ENCODE measurements at places on chromosomes 7 and 10.
A peak's percentile ranks its signal among the peaks of the same experiment; 100 is the strongest.

GRCh38 chr10:110353244-110354119 is 48.8 kb upstream of the SMNDC1 start:
- DNase-seq, result peak; percentile 52

GRCh38 chr10:100965820-100966219 is 3.5 kb upstream of the SEMA4G start:
- DNase-seq, result no peak

GRCh38 chr7:116310141-116310540 is 99.8 kb downstream of the TES start:
- DNase-seq, result no peak

DNA sequence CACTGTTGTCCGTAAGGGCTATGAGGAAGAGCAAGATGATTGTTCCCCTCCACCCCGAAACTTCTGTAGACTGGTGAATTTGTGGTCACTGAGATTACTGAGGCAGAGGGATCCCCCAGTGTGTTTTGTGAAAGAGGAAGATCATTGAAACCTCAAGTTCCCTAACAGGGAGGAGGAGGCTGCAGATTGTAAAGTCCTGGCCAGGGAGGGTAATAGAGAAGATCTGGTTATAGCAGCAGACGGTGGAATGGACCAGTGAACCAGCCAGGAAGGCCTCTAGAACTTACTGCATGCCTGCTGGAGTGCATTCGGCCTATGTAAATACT is 31.1 kb downstream of the LMTK2 start:
- no peak for DNase-seq

- DNase-seq, result no peak
Observed at GRCh38 chr10:102280397-102281101, 35.2 kb downstream of the GBF1 start.

DNA sequence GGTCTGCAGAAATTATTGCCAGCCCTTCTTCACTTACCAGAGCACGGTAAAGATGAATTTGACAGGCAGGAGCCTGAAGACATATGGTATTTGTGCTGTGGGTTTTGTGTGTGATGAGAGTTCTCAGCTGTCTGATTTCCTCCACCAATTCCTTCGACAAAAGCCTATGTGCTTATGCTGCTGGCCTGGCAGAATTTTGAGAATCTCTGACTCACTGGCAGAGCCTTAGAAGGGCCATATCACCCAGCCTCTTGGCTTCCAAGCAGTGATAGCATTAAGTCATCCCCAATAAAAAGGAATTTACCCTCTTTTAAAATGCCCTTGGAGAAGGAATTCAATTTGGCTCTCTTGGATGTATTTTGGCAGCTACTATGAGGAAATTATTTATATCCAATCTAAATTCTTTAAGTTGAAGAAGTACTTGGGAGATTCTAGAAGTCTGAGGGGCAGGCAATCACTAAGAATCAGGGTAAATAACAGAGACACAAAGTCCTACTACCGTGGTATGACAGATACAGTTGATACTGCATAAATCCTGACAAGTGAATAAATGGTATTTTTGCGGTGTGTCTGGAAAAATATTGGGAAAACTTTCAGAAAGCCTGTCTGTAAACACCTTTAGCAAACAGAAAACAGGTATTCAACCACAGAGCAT is 68.6 kb upstream of the EFCAB10 start:
- DNase-seq, result no peak

- no peak for DNase-seq
Observed at GRCh38 chr10:86255405-86256251, 111.0 kb downstream of the GRID1 start.

DNA sequence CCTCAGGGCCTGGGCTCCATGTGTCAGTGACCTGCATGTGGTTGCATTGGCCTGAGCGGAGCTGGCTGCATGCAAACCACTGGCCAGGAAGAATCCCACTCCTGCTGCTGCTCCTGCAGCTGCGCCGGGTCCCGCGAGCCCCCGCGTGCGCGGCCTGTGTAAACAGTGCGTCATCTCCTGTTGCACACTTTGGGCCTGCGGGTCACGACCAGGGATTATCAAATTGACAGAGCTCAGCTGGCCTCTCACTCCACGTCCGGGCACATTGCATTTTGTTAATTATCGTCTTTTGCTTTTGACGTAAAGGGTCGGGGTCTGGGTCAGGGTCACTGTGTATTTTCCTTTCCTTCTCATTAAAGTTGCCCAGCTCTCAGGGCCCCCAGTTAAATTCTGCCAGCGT is 132.6 kb downstream of the RGS10 start:
- no peak for DNase-seq

DNA sequence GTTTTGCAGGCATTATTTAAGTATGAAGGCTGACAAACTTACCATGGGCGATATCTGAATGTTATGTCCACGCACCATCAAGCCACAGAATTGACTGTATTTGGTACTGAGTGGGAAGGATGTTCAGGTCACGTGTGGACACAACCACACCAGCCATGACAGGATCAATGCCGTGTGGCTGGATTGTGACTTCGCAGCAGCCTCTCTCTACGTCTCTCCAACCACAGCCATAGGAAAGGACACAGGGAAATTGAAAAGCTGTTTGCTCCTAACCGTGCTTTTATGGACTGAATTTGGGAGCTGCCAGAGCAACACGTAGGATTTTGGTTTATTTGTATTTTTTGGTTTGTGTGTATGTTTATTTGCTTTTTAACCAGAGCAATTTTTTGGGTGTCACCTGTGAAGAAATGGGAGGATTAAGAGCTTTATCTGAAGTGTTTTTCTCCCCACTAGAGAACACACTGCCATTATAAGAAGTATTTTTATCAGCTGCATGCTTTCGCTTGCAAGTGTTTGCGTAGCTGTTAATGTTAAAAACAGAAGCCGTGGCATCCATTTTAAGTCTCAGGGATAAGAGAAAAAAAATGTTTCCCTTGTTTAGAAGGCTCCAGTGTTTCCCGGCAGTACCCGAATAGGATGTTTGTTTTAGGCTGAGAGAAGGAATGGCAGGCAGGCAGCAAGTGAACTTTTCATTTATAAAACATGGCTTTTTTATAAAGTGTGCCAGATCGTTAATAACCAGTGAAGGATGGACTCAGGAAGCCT is 401.1 kb upstream of the NFE2L3 start:
- DNase-seq, result no peak

DNA sequence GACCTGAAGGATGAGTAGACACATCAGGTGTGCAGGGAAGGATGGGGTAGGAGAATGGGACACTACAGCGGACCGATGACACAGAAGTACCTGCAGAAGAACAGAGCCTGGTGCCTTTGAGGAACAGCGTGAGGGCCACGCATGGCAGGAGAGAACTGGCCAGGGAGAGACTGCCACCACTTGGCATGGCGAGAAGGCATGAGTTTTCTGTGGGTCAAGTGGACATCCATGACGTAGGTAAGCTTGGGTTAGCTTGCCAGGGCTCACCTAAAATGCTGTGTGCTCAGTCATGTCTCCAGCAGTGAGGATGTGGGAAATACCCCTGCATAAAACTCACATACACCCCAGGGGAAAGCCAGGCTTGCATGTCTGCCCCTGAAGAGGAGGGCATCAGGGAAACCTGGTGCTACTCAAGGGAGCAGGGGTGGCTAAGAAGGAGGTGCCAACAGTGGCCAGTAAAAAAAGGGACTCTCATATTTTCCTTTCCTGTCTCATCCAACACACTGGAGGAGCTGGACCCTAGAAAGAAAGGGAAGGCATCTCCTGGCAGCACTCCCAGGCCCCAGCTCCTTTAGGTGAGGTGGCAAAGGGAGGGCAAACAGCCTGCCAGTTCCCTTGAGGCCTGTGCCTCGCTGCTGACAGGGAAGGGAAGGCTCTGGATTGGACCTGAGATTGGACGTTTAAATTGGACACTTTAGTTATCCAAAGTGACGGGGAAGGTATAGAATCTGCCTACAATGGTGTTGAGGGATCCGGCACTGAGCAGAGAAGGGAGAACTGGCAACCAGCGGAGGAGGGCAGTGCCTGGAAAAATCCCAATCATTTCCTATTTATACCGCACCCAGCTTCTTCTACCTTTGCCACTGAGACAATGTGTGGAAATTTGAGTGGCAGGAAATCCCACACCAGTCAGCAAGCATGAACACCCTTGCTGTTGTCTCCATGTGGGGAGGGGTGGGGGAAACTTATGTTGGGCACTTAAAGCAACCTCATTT is 255.7 kb downstream of the GLI3 start:
- DNase-seq, result no peak

- DNase-seq, result no peak
Observed at GRCh38 chr10:43955002-43955596, 306.4 kb upstream of the ZNF32 start.

GRCh38 chr10:11626071-11626470 is 14.6 kb upstream of the USP6NL start:
- DNase-seq, result no peak

- DNase-seq, result no peak
Observed at GRCh38 chr10:118805146-118805545, 50.4 kb upstream of the CACUL1 start.

DNA sequence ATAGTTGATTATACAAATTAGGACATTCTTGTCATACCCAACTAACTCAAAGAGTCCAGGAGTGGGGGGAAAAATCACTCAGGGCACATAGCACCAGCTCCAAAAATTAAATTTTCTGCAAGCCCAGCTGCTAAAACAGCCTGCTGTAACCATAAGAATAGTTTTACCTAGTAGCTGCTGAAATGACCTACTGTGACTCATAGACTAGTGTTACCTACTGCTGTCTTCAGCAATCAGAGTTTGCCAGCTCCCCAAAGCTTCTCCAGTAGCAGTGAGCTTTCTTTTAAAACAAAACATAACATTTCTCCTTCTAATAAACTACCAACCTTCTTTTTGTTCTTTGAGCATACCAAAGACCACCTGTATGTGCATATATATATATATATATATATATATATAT is 4.2 kb upstream of the ARHGAP12 start:
- no peak for DNase-seq

GRCh38 chr10:78619115-78619851 is 449.5 kb upstream of the ZMIZ1 start:
- no peak for DNase-seq

- no peak for DNase-seq
Observed at GRCh38 chr10:15349112-15349511, 22.0 kb downstream of the FAM171A1 start.

DNA sequence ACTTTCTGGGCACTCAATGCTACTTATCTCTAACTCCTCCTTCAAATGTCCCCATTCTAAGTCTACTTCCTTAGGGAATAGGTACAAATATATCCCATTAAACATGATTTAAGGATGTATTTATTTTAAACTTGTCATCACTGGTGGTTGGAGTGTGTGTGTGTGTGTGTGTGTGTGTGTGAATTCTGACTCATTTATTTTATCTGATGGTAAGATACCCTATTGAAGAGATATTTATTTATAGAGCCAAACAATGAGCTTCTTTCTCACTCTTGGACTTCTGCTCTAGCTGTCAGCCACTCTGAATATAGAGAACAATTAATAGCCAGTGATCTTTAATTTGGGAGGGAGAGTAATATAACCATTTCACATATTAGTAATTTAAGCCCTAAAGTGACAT is 17.8 kb upstream of the MAGI2 start:
- DNase-seq, result no peak

- no peak for DNase-seq
Observed at GRCh38 chr7:90671571-90671970, 75.5 kb downstream of the CDK14 start.

- DNase-seq, result no peak
Observed at GRCh38 chr7:55472928-55473725, 99.2 kb downstream of the VOPP1 start.

DNA sequence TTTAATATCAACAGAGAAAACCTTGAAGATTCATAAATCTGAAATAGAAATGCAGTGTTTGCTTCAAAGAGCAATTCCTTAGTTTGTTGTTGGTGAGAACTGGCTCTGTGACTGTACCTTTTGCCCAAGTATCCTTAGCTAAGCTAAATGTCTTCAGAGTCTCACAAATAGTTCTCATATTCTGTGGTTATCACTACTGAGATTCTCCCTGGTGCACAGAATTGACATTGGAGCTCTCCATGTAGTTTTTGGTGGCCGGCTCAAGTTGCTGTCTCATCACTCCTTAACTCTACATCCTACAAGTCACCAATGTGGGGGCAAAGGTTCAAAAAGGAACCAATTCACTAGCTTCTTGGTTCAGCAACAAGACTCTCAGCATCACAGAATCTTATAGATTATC is 780.3 kb downstream of the LRMDA start:
- DNase-seq, result no peak

DNA sequence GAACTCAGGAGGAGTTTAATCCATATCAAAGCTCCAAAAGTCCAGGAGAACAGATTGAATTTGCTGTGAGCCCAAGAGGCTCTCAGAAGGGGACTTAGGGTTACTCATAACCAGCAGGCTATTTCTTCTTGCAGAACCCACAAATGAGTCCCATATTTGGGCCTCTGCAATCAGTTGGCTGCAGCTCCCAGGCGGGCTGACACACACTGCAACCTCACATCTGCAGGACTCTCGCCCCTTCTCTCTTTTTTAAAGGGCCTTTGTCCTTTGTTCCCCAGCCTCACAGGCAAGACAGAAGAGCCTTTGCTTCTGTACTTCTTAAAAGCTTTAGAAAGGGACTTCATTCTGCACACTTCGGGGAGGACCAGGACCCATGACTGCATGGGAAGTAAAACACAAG is 26.7 kb downstream of the CREB3L2 start:
- no peak for DNase-seq

DNA sequence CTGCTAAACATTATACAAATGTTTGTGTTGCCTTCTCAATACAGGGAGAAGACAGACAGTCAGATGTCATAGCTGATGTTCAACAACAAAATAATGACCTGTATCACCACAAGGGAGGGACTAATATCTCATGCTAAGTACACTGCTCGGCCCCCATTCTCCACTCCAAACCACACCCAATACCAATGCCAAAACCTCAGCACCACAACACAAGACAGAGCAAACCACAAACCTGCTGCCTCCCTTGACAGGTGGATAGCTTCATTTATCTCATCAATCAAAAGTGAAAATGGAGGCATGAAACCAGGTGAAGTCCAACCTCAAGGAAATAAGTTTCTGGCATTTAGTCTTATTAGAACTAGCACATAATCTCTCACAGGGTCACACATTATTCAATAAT is 109.5 kb downstream of the PARD3 start:
- DNase-seq, result no peak

GRCh38 chr7:119545118-119545517 is 727.9 kb upstream of the KCND2 start:
- DNase-seq, result no peak

DNA sequence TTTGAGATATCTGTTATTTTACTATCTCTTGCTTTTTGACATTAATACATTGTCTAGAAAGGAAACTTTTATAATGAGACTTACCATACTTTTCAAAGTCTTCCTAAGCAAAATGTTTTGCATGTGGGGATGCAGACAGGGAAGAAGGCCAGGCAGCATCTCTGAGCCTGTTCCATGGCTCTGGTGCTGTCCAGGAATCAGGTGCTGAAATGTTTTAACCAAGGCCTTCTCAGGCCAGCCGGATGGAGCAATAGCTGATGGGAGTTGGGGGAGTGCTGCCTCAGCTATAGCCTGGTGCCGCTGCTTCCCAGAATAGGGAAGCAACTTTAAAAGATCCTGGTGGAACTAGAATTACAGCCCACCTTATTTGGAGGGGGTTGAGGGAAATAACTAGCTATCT is 38.5 kb downstream of the CRTAC1 start:
- no peak for DNase-seq

- DNase-seq, result no peak
Observed at GRCh38 chr7:153190452-153190851, 430.9 kb downstream of the ACTR3B start.

- DNase-seq, result no peak
Observed at GRCh38 chr7:22628112-22628511, 98.9 kb upstream of the IL6 start.
